ENCODE measurements at places on chromosomes 1 and 21.

- no peak for DNase-seq
Observed at GRCh38 chr1:12600335-12600734, 17.7 kb downstream of the DHRS3 start.

DNA sequence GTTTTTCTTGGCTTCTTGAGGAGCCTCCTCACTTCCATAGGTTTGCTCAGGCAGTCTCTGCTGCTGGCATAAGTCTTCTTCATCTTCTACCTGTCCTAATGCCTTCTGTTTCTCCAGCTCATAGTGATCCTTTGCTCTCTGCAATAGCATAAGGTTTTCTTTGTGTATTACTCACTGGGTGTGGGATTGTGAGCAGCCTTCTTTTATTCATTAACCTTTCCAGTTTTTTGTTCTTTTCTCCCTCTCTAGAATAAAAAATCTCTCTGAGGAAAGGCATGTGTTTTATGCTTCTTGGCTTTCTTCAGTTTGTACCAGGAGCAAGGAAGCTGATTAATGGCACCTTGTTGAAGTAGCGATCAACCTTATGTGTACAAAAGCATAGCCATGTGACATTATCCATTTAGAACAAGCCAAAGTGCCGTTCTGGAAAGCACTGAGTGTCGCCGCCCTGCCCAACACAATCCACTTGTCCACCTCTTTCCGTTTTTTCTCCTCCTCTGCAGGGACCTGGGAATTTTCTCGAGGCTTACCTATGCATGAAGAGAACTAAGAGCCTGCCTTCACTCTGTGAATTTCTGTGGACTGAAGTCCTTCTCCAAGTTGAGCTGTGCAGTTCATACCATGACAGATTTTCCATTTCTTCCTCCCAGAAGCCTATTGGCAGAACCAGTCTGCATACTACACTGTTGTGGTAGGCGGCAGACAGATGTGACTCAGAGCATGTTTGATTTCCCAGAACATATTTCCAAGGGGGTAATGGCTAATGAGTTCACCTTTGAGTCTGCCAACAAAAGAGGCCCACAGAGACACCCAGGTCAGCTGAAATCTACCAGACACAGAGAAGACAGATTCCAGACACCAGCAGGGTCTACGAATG lies 39.0 kb downstream of the DPT start:
- DNase-seq: no peak

DNA sequence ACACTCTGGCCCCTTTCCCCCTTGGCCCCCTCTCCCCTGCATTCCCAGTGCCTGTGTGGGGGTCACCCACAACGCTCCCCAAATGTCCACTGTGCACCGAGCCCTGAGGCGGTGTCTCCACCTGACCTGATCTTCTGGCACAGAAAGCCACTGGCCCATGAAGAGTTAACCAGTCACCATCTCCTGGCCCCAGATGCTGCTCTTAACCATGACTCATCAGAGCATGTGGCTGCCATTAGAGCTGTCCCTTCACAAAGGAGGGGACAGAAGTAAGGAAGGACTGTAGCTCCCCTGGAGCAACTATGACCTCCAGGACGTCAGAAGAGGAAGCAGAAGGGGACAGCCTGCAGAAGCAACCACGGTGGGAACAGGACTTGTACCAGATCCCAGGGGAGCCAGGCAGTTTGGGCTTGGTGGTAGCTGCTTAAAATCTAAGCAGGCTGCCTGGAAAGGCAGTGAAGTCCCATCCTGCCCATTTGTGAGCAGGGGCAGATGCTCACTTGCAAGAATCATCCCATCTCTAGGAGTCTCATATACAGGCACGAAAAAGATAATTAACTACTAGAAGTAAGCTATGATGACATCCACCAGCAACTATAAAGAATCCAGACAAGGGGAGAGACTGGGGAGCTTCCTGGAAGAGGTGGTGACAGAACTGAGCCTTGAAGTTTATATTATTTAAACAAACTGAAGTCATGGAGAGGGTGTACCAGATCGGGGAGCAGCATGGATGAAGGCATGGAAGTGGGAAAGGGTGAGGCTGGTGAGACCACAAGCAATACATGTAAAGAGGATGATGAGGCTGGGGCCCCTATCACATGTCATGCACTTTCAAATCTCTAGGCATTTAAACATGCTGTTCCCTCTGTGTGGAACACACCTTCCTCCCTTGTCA lies 1.1 kb upstream of the TTC39A start:
- DNase-seq: peak; percentile 34

- no peak for DNase-seq
Observed at GRCh38 chr1:20521960-20522861, 14.3 kb upstream of the MUL1 start.

DNA sequence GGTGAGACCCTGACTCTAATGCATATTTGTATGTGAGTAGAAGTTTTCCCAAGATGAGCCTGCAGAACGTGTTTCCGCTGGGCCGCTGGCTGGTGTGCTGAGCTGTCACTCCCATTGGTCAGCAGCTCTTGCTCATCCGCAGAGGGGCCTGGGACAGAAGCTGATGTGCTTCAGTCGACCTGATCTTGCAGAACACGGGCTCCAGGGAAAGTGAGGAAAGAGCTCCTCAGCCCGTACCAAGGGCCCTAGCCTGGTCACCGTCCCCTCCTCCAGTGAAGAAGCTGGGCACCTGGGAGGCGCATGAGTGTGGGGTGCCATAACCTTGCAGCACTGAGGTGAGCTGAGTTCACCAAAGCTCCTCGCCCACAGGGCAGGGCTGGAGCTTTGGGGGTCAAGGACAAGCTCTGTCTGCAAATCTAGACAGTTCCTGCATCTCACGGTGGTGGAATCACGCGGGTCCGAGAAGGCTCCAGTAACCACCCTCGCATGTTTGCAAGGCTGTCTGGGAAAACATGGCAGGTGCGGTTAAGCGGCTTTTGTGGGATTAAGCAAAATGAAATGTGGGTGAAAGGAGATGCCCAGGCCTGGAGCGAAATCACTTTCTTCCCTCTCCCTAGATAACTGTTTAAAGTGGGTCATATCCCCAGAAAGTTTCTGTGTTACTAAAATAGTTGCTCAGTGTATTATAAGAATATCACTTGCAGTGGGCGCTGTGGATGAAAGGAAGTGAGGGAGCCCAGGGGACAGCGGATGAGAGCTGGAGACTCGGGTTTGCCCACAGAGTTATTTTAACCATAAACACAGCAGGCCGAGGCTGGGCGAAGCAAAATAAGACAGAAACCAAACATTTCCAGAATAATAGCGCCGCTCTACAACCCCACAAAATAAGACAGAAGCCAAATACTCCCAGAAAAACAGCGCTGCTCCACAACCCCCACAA lies 33.1 kb upstream of the LRRC3 start:
- no peak for DNase-seq

- no peak for DNase-seq
Observed at GRCh38 chr1:100359139-100359538, 6.8 kb downstream of the CDC14A start.

DNA sequence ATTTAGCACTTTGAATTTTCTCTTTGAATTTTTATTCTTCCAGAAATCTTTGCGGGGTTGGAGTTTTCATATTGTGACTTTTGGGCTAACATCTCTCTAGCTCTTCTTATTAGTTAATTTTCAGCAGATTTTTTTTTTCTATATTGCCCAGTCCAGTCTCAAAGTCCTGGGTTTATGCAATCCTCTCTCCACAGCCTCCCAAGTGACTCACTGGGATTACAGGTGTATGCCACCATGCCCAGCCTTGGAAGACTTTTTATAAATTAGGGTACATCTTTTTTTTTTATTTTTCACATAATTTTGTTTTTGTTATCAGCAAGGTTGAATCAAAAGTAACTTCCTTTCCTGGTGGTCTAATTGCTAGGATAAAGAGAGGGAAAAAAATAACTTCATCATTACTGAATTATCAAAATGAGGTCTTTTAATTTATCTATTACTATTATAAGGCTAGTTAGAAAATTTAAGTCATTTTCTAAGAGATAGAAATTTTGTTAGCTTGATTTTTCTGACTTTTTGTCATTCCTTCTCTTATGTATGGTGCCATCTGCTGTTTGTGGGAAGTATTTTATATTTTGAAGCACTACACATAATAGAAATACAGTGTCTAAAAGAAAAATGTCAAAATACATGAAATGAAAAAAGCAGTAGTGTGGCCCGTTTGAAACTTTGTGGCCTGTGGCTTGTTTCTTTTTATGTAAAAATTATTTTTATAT lies 273.4 kb upstream of the CACYBP start:
- no peak for DNase-seq

DNA sequence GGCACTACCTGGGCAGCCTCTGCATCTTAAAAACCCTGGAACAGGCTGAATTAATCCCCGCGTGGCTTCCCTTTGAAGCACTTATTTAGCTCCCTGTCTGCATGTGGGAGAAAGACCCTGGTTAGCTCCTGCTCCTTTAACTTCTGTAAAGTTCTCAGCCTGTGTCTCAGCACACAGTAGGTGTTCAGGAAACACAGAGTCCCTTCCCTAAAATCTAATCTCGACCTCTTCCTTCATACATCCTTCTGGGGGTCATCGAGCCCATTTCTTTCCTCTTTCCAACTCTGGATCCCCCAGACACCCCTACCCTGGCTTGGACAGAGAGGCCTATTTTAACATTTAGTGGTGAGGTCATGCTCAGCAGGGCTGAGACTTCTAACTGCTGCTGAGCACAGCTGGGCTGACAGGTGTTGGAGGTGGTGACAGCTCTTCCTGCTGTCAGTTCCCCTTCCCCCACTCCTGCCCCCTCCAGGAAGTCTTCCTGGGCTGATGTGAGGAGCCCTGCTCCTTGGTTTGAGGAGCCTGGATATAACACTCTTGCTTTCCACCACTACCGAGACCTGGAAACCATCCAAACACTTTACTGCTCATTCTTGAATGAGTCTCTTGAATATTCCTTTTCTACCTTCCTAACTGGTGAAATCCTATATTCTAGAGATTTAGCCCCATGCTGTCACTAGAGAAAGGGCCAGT lies 5.3 kb downstream of the E2F2 start:
- DNase-seq: no peak

- no peak for DNase-seq
Observed at GRCh38 chr1:212514056-212514614, 81.4 kb downstream of the NENF start.

GRCh38 chr1:164561472-164561871 lies 2.5 kb downstream of the PBX1 start:
- DNase-seq: no peak

DNA sequence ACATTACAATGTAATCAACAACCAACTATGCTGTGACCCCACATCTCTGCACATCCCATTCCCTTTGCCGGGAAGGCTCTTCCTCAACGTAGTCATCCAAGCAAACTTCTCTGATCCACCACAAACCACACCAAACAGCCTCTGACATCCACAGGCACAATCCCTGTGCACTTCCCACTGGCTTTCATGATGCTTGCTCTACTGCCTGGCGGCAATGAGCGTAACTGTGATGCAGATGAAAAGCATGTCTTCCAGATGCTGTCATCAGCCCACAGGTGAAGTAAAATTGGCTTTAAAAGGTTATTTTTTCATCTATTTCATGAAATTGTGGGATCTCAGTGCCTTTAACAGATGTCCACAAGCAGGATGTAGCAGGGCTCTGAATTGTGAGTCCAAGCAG lies 635.2 kb downstream of the SMYD3 start:
- no peak for DNase-seq

DNA sequence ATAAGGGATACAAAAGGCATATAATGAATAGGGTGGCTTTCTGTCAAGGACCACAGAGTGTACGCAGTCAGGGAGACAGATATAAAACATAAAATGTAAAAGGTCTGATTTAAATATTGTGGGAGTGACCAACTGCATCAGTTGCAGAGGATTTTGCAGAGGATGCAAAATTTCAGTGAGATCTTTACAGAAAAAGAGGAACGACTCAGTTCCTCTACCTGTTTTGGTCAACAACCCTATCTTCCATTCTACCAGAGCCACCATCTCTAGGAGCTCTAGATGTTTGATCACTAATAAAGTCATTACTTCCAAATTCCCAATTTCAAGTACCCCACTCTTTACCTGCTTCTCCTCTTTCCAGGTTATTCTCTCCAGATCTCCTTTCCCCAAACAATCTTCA lies 16.5 kb downstream of the SOD1 start:
- no peak for DNase-seq

- no peak for DNase-seq
Observed at GRCh38 chr1:195434566-195435203, 1173.6 kb downstream of the KCNT2 start.

DNA sequence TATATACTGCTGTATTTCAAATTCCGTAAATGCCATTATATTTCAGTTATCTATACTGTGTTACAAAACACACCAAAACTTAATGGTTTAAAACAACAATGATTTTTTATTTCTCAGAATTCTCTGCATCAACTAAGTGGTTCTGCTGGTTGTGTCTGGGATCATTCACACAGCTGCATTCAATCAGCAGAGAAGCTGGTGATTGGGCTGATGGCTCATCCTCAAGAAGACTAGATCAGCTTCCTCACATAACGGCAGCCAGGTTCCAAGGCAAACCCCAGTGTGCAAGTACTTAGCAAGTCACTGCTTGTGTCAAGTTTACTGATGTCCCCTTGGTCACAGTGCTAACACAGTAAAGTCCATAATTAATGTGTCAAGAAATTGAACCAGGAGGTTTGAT lies 86.3 kb upstream of the VANGL1 start:
- DNase-seq: no peak

DNA sequence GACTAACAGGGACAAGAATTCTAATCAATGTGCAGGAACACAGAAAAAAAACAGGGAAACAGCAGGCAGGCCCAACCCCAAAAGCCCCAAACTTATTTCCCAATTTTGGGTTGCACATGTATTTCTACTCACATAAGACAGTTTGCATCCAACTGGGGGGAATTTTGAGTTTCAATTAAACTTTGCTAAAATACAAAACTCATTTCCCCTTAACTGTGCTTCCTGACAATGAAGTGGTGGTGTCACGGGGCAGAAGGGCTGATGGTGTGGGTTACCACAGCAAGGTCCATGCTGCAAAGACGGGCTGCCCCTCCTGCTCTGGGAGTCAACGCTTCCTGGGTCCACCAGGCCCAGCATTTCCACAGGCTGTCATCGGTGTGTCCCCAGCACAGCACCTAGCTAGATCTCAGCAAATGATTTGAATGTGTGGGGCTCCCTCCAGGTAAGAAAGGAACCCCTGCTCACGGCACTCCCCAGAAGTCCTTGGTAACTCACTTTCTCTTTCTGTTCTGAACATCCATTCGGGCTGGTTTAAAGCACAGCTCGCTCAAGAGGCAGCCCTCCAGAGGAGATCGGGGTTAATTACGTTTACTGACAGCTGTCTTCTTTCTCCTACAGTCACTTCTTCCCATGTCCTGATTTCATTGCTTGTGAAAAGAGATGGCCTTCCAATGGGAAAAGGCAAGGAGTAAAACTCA lies 27.4 kb downstream of the HIVEP3 start:
- DNase-seq: no peak

- no peak for DNase-seq
Observed at GRCh38 chr1:115692224-115692623, 50.5 kb downstream of the VANGL1 start.

Measured in nucleus accumbens (tissue), 56 donors.